ENCODE measurements at places on chromosomes 2 and 18.

DNA sequence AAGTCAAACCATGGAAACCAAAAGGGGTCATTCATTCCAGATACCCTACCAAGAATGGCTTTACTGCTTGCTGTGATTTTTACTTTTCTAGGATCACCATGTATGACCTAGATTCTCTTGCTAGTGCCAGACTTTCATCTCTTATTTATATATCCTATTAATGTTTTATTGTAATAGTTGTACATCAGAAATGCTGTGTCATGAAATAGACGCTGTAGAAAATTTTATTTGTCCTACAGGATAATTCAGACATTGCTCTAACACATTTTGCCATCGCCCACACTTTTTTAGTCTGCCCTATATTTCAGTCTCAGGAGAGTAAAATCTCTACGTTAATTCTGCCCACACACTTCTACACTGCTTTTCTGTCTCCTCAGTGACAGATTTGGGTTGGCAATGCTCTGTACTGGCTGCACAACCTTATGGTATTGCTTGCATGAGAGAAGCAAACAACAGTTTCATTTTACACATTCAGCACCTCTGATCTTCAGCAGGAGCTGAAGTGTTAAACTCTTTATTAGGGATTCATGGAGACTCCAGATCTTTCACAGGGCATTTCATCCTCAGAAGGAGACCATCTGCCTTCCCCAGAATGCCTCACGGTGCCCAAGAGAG lies 871.8 kb upstream of the CHAC2 start:
- DNase-seq: no peak

- no peak for DNase-seq
Measured at GRCh38 chr2:189249171-189249570, 69.6 kb upstream of the COL5A2 start.

DNA sequence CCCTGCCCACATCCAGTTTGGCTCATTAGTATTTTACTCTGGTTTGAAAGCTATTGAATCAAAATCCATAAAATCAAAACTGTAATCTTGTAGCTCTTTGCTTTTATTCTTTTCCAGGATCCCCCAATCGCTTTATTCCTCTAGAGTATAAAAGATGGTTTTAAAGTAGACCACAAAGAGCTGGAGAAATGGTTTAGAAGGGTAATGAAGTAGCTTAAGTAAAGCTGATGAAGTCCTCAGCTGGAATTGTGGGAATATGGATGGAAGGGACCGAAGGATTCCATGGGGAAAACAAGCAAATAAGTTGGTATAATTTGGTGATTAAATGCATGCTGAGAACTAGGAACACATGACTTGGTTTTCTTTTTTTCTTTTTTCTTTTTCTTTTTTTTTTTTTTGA lies 12.3 kb downstream of the ARHGAP28 start:
- no peak for DNase-seq

DNA sequence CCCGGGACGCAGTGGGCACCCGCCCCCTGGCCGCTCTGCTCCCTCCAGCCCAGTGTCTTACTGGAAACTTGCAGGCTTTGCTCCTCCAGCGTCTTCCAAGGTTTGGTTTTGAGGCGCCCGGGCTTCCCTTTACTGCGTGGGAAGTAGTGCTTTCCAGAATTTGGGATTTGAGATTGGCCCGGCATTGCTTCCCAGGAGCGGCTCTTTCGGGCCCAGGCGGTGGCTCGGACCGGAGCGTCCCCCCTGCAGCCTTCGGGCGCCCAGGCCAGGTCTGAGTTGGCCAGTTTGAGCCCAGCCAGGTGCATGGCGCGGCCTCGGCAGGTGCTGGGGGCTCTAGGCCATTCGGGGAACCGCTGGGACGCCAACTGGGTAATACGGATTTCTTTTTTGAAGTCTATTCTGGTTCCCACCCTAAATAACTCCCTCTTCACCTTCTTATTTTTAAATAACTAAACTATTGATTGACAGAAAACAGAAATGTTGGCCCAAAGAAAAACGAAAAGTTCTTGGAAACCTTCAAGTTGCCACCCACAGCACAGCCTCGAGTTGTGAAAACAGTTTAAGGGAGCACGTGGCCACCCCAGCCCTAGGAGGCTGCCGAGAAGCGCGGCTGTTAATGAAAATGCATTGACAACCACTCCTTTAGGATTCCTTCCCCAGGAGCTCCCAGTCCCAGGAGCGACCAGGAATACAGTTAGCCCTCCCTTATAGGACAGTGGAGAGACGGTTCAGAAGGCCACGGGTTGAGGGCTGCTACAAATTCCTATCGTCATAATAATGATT lies 766 bp downstream of the SNTG2 start:
- peak; percentile 73 for DNase-seq
